NCI-H2107 (cell line): ENCODE measurements at places on chromosomes 1 and 21.

- no peak for DNase-seq
These were observed 78.9 kb upstream of the C1orf174 start for GRCh38 chr1:3978990-3979325.

DNA sequence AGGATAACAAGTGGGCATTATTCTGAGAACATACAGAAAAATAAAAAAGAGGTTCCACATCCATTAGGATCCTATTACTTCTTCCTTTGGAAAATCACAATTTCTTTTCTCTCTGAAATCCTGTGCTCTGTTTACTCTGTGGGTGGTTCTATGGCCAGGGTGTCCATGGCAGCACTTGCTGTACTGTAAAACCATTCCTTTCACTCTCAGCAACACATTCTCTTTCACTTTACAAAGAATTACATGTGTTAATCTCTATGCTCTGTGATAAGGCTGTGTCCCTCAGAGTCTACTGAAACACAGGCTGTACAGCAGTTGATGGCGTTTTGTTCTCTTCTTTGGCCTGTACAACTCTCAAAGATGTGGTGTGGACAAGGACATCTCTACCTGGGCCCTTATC, 524.1 kb downstream of the PTBP2 start:
- no peak for DNase-seq

- no peak for DNase-seq
These were observed 6.1 kb upstream of the PHLDA3 start for GRCh38 chr1:201475130-201475529.

- no peak for DNase-seq
These were observed 9.8 kb downstream of the PHC2 start for GRCh38 chr1:33420870-33421775.

DNA sequence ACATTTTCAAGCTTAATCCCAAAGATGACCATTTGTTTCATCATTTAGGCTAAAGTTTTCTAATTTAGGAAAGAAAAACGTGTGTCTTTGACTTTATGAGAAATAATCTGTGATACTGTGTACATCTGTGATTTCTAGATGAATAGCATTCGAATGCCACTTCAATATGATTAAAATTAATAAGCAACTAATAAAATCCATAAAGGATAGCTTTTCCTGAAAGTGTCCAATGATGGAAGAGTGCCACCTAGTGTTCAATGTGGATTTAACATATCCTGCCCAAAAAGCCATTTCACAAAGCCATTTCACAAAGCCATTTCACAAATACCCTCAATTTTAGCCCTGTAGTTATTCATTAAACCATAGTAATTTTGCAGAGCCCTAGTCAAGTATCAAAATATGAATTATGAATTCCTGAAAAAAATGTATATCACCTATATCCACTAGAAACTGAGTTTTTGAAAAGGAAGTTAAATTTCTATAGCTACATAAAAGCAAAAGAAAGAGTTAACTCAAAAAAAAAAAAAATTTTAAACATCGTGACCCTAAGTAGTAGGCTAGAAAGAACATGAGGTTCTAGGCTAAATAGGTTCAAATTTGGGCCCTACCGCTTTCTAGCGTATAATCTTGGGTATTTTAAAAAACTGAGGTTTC, 19.1 kb downstream of the NME7 start:
- peak; percentile 47 for DNase-seq

DNA sequence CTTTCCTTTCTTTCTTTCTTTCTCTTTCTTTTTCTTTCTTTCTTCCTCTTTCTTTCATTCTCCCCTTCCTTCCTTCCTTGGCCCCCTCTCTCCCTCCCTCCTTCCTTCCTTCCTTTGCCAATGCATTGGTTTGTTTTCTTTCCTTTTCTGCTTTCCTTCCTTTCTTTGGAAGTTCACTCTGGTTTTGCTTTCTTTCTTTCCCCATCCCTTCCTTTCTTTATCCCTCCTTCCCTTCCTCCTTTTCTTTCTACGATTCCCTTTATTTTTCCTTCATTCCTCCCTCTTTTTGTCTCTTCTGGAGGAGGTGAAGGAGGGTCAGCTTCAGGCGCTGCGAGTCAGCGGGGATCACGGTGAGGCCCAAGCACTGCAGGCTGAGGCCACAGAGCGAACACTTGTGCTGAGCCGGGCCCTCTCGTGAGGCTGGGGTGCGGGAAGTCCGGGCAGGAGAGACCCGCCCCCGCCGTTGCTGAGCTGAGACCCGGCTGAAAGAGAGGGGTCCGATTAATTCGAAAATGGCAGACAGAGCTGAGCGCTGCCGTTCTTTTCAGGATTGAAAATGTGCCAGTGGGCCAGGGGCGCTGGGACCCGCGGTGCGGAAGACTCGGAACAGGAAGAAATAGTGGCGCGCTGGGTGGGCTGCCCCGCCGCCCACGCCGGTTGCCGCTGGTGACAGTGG, 1.5 kb downstream of the SIM2 start:
- DNase-seq, result no peak

DNA sequence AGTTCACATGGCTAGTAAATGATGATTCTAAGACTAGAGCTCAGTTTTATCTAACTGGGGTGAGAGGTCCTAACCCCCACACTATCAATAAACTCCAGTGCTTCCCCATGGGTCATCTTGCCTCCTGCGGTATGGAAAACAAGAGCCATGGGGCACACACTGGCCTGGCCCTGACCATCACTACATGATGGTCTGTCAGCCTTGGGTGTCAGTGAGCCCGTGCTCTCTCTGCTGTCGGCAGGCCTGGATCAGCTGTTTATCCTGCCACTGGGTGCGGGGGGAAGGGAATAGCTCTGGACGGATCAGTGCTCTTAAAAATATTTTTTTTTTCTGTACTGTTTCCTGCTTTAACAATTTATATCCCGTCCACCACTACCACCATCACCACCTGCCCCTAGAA, 255.0 kb upstream of the ADGRL2 start:
- DNase-seq, result no peak

- DNase-seq, result peak; percentile 50
These were observed 1.7 kb downstream of the TSPEAR start for GRCh38 chr21:44709426-44710293.

GRCh38 chr1:67948151-67949080, 102.0 kb downstream of the DIRAS3 start:
- no peak for DNase-seq

DNA sequence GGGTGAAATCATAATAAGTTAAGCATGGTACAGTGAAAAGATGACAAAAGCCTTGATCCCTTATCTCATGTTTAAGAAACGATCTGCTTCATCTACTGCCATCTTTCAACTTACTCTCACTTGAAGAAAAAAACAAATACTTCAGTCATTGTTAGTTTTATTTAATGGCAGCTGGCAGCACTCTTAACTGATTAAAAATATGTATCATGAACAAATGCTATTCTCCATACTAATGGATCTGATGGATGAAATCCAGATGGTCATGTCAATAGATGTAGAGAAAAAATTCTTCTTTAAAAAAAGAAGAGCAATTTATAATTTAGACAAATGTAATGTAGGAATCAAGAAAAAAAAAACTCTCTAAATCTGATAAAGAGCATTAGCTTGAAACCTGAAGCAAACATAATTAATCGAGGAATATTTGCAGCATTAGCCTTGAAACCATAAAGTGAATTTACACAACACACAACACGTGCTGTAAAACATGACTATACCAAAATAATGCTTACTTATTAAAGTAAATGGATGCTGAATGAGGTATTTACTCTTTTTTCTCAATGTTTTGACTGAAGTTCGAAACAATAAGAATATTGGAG, 579.0 kb upstream of the ADAMTS5 start:
- DNase-seq, result no peak

DNA sequence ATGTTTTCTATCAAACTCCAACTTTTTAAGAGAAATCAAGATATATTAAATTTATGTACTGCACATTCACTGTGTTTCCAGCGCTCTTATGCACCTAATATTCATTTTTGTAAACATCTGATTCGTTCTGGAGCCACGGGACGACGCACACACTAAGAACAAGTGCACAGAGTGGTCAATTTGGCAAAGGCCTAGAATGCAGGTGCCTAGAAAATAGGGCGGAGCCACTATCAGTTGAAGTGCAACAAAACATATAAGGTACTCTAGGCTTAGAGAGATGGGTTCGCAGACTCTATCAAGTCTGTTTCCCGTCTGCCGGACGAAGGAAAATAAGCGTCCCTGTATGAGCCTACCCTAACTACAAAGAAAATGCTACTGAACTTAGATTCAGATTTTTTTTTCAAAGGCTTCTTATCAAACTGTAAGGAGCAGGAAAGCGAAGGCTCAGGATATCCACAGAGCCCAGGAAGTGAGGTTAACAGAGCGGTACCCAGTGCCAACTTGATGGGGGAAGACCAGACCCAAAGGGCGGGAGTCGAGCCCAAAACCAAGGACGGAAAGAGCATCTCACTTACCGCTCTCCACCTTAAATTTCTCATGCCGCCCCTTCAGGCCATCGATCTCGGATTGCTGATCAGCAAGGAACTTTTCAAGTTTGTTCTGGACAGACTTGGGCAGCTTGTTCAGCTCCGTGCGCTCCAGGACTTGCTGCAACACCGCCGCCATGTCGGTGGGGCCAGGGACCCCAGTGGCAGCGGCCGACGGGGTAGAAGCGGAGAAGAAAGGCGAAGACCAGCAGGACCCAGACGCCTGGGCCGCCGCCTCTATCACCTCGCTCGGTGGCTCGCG, 526 bp downstream of the TPR start:
- no peak for DNase-seq

DNA sequence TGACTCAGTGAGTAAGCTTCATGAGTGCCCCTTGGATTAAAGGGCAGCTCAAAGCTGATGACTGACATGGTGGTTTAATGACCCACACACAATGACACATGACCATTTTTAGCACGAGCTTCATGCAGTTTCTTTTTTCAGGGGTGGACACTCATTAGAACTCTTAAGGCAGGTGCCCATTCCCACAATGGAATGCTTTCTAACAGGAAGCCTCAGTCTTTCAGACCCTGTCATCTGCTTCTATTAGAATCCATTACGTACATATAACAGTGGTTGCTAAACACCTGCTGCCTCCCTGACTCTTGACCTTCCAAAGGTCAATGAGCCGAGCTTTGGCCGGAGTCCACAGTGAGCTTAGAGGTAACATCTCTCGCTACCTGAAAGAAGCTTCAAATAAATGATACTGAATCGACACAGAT, 27.4 kb downstream of the AKNAD1 start:
- no peak for DNase-seq

GRCh38 chr21:24046829-24047443, 1560.3 kb downstream of the MRPL39 start:
- no peak for DNase-seq

- DNase-seq, result no peak
These were observed 19.2 kb downstream of the PTTG1IP start for GRCh38 chr21:44854391-44854663.

DNA sequence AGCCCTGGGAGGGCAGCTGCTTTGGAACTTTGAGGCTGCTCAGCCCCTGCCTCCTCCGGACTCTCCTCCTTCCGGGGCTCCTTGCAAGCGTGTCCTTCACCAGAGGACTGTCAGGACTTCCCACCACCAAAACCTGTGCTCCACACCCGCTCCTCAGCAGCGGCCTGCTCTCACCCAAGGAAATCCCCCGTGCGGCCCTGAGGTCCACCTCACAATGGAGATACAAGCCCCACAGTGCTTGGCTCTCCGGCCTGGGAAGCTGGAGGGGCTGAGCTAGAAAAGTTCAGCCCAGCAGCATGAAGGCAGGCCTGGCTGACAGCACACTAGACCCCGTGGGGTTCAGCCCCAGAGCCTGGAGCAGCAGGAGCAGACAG, 33.6 kb downstream of the PGBD5 start:
- no peak for DNase-seq

- DNase-seq, result no peak
These were observed 150.8 kb upstream of the FGGY start for GRCh38 chr1:59146056-59146455.

DNA sequence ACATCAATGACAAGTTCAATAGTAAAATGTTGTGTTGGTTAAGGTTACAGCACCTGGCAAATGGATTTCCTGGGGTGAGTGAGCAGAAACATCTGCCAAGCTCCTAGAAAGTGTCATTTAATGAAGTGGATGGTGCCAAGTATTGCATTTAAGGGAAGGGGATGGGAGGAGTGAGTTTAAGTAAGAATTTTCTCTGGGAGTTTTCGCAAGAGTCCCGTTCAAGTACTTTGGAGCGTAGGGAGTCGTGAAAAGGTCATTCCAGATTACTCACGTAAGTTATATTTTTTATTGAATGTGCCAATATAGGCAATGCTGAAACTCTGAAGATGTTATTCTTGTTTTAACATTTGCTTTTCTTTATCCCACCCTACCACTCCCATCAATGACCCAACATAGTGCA, 117.4 kb upstream of the RAB3GAP2 start:
- peak; percentile 56 for DNase-seq

- no peak for DNase-seq
These were observed 51.9 kb downstream of the NR5A2 start for GRCh38 chr1:200079232-200079940.

DNA sequence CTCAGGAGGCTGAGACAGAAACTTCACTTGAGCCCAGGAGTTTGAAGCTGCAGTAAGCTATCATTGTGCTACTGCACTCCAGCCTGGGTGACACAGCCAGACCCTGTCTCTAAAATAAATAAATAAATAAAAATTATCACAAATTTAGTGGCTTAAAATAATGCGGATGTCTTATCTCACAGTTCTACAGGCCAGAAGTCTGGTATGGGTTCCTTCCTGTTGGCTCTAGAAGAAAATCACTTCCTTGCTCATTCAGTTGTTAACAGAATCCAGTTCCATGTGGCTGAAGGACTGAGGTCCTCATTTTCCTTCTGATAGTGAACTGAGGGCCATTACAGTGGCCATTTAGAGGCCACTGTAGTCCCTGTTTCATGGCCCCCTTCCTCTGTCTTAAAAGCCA, 94.6 kb upstream of the S1PR1 start:
- no peak for DNase-seq

GRCh38 chr1:39720094-39720999, 18.3 kb upstream of the PPIE start:
- peak; percentile 100 for DNase-seq

- DNase-seq, result no peak
These were observed 50.1 kb downstream of the COL18A1 start for GRCh38 chr21:45454926-45455673.

DNA sequence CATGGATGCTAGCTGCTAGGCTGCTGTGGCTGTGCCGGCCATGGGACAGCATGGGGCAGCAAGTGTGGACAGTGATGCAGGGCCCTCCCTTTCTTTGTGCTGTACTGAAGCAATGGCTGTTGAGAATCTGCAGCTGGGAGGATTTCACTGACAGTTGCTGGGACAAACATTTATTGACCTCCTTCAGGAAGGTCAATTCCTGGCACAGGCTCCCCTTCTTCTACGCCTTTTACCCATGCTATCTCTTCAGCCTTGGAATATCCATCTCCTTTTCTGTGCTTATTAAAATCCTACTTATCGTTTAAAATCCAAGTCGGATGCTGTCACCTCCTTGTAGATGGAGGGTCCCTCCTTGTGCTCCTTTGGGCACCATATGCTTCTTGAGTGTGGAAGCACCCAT, 213.1 kb upstream of the USP24 start:
- no peak for DNase-seq

- no peak for DNase-seq
These were observed 35.2 kb downstream of the CCN1 start for GRCh38 chr1:85615586-85616363.
